SW480 (cell line): ENCODE measurements at places on chromosomes 3 and 15.

DNA sequence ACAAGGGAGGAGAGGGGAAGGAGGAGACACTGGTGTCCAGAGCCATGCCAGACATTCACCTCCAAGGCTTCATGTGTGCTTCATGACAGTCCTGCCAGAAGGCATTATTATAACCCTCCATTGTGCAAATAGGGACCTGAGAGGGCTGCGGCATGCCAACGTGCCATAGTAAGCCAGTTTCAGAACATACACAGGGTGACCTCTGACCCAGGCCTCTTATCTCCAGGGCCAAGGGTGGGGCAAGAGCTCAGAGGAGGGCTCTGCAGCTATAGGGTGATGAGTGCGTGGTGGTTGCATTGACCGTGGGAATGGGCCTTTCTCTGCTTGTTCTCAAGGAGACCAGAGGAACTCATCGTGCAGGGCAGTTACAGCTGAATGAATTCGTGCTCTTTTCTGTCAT lies 9.7 kb upstream of the ACSBG1 start:
- DNase-seq = no peak

- no peak for DNase-seq
Measured at GRCh38 chr3:89300526-89300925, 193.1 kb downstream of the EPHA3 start.

- DNase-seq = no peak
Measured at GRCh38 chr3:64848822-64849221, 161.0 kb upstream of the ADAMTS9 start.

GRCh38 chr3:110928016-110928662 lies 143.5 kb upstream of the NECTIN3 start:
- no peak for DNase-seq

- DNase-seq = no peak
Measured at GRCh38 chr3:151145713-151146070, 57.3 kb downstream of the GPR171 start.

DNA sequence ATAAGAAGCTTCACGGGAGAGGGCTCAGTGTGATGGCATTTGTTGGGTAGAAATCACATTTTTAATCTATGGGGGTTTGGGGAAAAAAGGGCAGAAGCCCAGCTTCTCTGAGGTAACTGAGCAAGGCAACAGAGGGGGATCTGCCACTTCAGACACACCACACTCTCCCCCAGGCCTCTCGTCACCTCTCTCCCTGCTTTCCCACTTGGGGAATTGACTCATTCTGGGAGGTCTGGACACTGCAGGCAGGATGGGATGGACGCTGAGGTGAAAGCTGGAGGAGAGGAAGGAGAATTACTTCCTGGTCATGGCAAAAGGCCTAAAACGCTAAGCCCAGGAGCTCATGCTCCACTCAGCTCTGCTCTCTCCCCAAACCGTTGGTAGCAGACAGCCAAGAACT lies 33.2 kb downstream of the MYO5C start:
- no peak for DNase-seq

DNA sequence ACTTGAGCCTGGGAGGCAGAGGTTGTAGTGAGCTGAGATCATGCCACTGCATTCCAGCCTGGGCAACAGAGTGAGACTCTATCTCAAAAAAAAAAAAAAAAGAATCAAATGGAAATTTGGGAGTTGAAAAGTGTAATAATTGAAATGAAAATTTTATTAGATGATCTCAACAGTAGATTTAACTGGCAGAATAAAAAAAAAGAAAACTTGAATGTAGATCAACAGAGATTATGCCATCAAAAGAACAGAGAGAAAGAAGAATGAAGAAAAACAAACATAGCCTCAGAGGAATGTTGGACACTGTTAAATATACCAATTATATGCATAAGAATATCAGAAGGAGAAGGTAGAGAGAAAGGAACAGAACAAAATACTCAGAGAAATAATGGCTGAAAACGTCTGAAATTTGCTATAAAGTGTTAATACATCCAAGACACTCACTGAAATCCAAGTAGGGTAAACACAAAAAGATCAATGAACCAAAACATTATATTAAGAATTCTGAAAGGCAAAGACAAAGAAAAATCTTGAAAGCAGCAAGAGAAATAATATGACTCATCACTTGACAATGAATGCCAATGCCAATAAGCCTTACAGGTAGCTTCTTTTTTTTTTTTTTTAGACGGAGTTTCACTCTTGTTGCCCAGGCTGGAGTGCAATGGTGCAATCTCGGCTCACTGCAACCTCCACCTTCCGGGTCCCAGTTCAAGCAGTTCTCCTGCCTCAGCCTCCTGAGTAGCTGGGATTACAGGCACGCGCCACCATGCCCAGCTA lies 14.6 kb upstream of the ELP6 start:
- no peak for DNase-seq

- DNase-seq = no peak
Measured at GRCh38 chr3:13972679-13973379, 93.0 kb upstream of the WNT7A start.

GRCh38 chr15:80999623-81000036 lies 1.1 kb upstream of the TLNRD1 start:
- peak; percentile 87 for DNase-seq

DNA sequence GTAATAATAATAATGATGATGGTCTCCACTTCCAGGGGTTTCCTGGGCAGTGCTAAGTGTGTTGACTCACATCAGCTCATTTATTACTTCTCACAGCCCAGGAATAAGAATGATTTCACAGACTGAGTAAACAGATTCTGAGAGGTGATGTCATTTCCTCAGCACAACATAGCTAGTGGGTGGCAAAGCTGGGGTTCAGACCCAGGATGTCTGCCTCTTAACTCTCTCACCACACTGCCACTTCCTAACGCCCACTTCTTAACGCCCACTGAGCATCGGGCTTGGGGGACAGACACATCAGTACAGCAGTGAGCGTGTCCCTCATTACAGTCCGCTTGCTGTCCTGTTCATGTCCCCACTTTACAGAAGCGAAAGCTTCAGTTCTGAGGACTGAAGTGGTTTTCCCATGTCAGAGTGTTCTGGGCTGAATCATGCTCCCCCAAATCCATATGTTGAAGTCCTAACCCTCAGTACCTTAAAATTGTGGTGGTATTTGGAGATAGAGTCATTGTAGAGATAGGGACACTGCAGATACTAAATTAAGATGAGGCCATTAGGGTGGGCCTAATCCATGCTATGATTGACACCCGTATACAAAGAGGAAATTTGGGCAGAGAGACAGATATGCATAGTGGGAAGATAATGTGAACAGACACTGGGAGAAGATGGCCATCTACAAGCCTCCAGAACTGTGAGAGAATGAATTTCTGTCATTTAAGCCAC lies 68.0 kb downstream of the ATP2B2 start:
- DNase-seq = no peak

- peak; percentile 21 for DNase-seq
Measured at GRCh38 chr3:22922317-22922716, 280.8 kb upstream of the UBE2E2 start.

DNA sequence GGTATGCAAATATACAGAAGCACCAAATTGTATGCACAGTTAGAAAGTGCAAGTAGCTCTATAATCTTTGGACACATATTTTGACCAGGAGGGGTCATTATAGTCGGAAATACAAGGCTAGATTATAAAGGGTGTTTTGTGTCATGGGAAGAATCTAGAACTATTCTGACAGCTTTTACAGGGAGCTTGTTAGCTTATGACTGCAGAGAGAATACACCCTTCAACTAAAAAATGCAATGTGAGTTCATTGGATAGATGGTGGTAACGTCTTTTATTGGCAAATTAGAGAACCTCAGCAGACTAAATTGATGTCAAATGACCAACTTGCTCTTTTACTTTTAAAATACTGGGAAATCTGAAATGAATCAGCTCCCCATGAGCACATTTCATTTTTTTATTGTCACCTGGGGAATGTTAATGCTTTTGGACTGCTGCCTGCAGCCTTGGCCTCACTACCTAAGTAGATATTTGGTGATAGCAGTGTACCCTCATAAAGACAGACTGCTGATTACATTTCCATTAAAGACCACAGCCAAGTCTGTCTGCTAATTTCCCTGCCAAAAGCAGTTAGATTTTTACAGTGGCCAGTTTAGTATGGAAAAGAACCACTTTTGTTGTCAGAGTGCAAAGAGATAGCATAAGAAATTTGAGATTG lies 515.9 kb upstream of the DPPA4 start:
- no peak for DNase-seq

DNA sequence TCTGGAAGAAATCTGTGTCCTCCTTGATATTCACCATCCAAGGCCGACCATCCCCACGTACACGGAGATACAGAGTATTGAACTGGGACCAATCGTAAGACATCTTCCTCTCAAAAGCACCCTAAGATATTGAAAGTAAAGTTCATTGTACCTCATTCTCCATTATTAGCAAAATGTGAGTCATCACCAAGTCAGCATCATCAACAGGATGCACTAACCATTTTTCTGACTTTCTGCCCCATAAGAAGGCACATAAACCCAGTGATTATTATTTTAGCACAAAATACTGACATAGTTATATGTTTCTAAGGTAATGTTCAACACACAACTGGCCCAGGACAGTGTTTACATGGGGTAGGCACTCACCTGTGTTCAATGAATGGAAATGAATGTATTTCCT lies 7.4 kb downstream of the NDUFAF1 start:
- no peak for DNase-seq

GRCh38 chr15:85786781-85787114 lies 8.0 kb downstream of the KLHL25 start:
- peak; percentile 27 for DNase-seq

GRCh38 chr3:186307594-186308221 lies 54.3 kb downstream of the DGKG start:
- DNase-seq = peak; percentile 34

GRCh38 chr3:189941125-189941524 lies 179.6 kb downstream of the P3H2 start:
- no peak for DNase-seq

DNA sequence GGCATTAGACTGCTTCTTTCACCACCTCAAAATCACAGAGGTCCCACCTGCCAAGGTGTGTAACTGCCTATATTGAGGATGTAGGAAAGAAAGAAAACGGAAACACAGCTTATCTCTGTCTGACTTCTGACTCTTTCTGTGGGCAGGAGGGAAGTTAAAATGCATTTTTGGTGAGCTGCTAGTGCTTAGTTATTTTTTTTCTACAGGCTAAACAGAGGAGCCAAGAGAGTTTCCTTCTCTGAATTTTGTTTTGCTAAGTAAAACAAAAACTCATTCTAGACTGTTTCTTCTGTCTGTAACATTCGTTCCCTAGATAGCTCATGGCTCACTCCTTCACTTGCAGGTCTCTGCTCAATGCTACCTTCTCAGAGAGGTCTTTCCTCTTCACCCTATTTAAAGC lies 18.8 kb upstream of the AMOTL2 start:
- DNase-seq = no peak

DNA sequence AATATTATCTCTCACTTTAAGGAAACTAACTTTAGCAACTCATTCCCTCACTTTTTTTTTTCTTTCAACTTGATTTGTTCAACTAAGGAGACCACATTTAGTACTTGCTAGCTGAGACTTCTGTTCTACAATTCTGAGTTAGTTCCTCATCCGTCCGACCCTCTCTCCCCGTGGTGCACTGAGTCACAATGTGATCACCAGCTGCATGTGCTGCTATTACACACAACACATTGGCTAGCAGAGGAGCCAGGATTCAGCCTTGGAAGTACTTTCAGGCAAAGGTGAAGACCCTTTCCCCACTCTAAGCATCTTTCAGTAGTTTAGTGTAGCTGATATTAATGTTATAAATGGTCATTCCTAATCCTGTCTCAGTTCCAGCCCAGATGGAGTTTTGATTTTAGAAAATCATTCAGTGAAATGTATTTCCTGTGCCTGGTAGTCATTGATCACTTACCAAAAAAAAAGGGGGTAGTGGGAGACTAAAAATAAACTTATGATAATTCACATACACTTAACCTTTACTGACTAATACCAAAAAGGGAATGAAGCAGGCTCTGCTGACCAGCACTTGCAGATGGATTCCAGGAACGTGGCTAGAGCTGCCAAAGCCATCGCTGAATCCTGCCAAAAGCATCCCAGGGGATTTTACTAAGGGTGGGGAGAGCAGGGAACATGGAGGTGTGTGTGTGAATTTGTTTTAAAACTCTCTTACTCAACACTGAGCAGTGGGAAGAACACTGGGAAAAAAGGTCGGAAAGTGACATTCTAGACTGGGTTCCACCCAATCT lies 424.8 kb downstream of the LPP start:
- DNase-seq = no peak

- DNase-seq = no peak
Measured at GRCh38 chr3:128996200-128996599, 2.3 kb upstream of the CFAP92 start.

- DNase-seq = no peak
Measured at GRCh38 chr3:126528419-126528799, 4.5 kb downstream of the CHST13 start.

GRCh38 chr15:53625260-53625659 lies 134.2 kb downstream of the WDR72 start:
- no peak for DNase-seq

DNA sequence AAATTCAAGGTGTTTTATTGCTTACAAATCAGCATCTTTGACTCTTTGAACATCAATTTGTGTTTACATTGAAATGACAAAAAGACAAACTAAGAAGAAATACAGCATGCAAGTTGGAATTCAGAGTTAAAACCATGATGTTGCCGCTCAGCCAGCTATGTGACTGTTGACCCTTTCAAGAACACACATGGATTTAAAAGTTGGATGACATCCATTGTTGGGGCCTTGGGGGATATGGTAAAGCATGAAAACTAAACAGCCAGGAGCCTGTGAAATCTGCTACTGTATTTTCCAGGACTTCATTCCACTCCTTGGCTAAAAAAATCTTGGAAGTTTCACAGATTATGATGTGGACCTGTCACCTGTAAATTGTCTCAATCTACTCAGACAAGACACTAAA lies 4.6 kb downstream of the P2RY1 start:
- DNase-seq = no peak

DNA sequence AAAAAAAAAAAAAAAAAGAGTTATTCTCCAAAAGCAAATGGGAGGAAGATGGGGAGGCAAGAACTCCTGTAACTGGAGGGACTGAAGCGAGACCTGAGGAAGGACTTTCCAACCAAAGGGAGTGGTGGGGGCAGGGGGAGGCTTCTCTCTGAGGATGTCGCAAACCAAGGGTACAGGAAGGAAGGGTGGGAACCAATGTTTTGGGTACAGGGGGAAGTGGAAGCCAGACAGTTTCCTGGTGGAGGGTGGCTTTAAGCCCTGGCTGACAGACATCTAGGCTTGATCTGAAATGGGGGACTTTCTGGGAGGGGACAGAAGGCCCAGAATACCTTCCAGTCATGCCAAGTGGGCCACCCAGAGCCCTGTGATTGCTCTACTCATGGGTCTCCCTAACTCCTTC lies 27.0 kb downstream of the VIPR1 start:
- no peak for DNase-seq

- no peak for DNase-seq
Measured at GRCh38 chr3:123660900-123661299, 76.0 kb upstream of the HACD2 start.
